ENCODE measurements at places on chromosomes 1 and 21.

DNA sequence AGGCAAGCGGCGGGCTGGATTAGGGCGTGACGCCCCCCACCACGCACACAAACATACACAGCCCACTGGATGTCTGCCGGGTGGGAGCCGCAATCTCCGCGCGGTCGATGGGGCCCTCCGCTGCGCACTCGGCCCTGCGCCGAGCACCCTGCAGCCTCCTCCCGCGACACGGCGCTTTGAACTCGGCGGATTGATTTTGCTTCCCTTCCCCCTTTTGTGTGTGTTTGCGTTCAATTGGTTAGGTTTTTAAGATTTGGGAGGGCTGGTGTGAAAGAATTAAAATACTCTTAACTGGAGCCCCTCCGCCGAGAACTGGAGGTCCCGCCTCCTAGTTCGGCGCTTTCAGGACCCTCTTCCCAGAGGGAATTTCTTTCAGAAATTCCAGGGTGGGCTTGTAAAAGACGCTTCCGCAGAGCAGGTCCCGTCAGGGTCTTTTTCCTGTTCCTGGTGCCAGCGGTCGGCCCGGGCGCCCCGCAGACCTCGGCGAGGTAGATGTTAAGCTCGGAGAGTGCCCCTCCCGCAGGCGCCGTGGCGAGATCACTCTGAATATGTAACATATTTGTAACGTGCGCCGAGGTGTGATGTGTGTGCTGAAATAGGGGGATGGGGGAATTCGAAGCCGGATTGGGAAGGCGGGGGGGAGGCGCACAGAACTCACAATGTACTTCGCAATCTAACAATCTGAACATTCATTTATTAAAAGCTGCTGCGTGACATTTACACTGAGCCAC, 8.0 kb upstream of the BARHL2 start:
- no peak for DNase-seq

GRCh38 chr1:103917795-103918194, 168.1 kb downstream of the AMY1C start:
- no peak for DNase-seq

GRCh38 chr1:97158691-97159096, 437.1 kb downstream of the PTBP2 start:
- DNase-seq = no peak

GRCh38 chr1:229642376-229642775, 16.3 kb downstream of the URB2 start:
- DNase-seq = no peak

All from activated naive CD4-positive, alpha-beta T cell treated with Interleukin-2 at 50 U/mL for 16 hours (primary cell).